ENCODE measurements at places on chromosomes 3 and 15. TPM values are rescaled to one million over a fixed set of nuclear protein-coding genes. Genes with fewer than 3 reads are reported as not detected.

GRCh38 chr15:26954403-26954802, 16.6 kb upstream of the GABRG3 start:
- no peak overlapping the region for H3K27ac ChIP-seq
- H3K27me3 ChIP-seq, result no peaks in the 10 kb centered on the region
- no peaks in the 10 kb centered on the region for H3K4me1 ChIP-seq
- H3K4me3 ChIP-seq, result no peak overlapping the region
- H3K36me3 ChIP-seq, result no peaks in the 10 kb centered on the region

DNA sequence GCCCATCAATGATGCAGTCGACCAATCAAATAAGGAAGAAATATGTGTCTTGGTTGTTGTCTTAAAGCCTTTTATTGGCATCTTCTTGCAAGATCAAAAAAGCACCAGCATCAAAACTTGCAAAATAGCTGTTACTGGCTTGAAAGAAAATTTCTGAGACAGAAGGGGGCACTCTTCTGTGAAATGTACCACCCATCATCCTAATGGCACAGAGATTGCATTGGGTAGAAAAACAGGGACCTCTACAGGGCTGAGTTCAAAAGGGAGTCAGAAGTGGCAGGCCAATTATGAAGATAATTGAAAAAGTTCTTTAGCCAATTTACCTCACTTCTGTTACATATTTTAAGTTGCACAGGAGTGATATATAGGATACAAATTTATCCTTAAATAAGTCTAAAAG, 122.3 kb upstream of the GPR149 start:
- no peak for DNase-seq
- no peak overlapping the region for H3K27ac ChIP-seq
- H3K4me3 ChIP-seq, result no peak overlapping the region
- no peaks in the 10 kb centered on the region for H3K4me1 ChIP-seq
- no peaks in the 10 kb centered on the region for H3K27me3 ChIP-seq
- no peaks in the 10 kb centered on the region for H3K36me3 ChIP-seq

GRCh38 chr3:15556512-15556911, 35.0 kb upstream of the COLQ start:
- H3K27me3 ChIP-seq, result no peaks in the 10 kb centered on the region
- peaks cover 5% of the 10 kb centered on the region for H3K36me3 ChIP-seq
- no peak overlapping the region for H3K27ac ChIP-seq
- no peaks in the 10 kb centered on the region for H3K4me1 ChIP-seq
- H3K4me3 ChIP-seq, result no peak overlapping the region
- DNase-seq, result no peak

GRCh38 chr3:65706776-65707568, 331.7 kb downstream of the MAGI1 start:
- H3K4me3 ChIP-seq, result no peak overlapping the region
- DNase-seq, result no peak
- no peaks in the 10 kb centered on the region for H3K27me3 ChIP-seq
- H3K36me3 ChIP-seq, result no peaks in the 10 kb centered on the region

GRCh38 chr3:62607287-62608029, 234.1 kb upstream of the FEZF2 start:
- H3K4me3 ChIP-seq, result no peak overlapping the region
- H3K36me3 ChIP-seq, result no peaks in the 10 kb centered on the region
- no peak overlapping the region for H3K27ac ChIP-seq
- H3K4me1 ChIP-seq, result no peaks in the 10 kb centered on the region

- no peak overlapping the region for H3K27ac ChIP-seq
- H3K36me3 ChIP-seq, result no peaks in the 10 kb centered on the region
- no peaks in the 10 kb centered on the region for H3K27me3 ChIP-seq
These were observed 16.7 kb upstream of the WNT7A start for GRCh38 chr3:13896473-13897154.

DNA sequence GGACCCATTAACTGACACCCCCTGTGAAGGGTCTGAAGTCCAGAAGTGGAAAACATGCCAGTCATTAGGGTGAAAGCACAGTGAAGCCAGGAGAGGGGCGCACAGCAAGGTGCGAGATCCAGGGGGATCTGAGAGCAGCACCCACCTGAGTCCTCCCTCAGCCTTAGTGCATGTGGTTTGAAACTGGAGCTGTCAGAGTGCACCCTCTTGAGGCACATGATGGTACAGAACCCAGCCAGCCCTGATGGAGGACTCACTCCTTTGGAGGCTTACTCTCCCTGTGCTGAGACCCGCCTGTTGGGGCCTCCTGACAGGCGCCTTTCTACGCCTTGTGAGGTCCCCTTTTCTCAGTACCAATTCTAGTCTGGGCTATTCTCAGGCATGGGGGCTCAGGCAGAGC, 77.8 kb downstream of the IL20RB start:
- H3K27me3 ChIP-seq, result peaks cover 8% of the 10 kb centered on the region
- H3K4me1 ChIP-seq, result peaks cover 6% of the 10 kb centered on the region
- H3K4me3 ChIP-seq, result no peak overlapping the region
- H3K27ac ChIP-seq, result no peak overlapping the region
- no peaks in the 10 kb centered on the region for H3K36me3 ChIP-seq

DNA sequence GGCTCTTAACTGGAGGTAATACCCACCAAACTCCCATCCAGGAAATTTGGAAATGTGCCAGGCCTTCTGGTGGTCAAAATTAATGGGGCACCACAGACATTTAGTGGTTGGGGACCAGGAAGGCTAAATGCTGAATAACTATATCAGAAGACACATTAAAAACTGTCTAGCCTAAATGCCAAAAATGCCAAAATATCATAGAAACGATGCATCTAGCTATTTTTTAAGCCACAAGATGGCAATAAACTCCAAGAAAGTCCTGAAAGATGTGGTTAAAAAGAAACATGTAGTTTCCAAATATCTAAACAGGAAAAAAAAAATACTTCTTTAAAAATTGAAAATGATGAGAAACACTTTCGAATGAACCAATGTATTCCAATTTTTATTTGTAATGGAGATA, 19.9 kb downstream of the CCDC14 start:
- H3K27me3 ChIP-seq, result no peaks in the 10 kb centered on the region
- H3K36me3 ChIP-seq, result peaks cover 30% of the 10 kb centered on the region
- no peak for DNase-seq
- no peak overlapping the region for H3K27ac ChIP-seq
- no peaks in the 10 kb centered on the region for H3K4me1 ChIP-seq

GRCh38 chr3:8931342-8931741, 31.9 kb downstream of the RAD18 start:
- H3K27ac ChIP-seq, result 0 out of 2 replicates have a peak overlapping the region, but pooled peaks have one; percentile 5
- H3K36me3 ChIP-seq, result no peaks in the 10 kb centered on the region
- no peaks in the 10 kb centered on the region for H3K27me3 ChIP-seq
- H3K4me3 ChIP-seq, result no peak overlapping the region
- H3K4me1 ChIP-seq, result peaks cover 9% of the 10 kb centered on the region

GRCh38 chr3:156382458-156383346, 172.2 kb downstream of the SSR3 start:
- DNase-seq, result peak; percentile 17
- peaks cover 27% of the 10 kb centered on the region for H3K27me3 ChIP-seq
- no peaks in the 10 kb centered on the region for H3K36me3 ChIP-seq
- no peak overlapping the region for H3K4me3 ChIP-seq
- no peaks in the 10 kb centered on the region for H3K4me1 ChIP-seq
- H3K27ac ChIP-seq, result no peak overlapping the region

DNA sequence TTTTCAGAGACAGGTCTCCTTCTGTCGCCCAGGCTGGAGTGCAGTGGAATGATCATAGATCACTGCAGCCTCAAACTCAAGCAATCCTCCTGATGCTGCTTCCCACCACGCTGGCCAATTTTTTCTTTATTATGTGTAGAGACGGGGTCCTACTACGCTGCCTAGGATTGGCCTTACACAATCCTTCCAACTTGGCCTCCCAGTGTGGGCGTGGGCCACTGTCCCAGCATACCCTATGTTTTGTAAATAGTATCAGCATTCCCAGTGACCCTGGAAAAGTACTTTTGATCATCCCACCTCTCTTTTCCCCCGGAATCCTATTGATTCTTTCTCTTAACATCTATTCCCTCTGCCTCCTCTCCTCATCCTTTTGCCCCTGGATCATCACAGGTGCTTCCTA, 36.9 kb downstream of the SLC28A2 start:
- H3K27ac ChIP-seq, result no peak overlapping the region
- H3K36me3 ChIP-seq, result no peaks in the 10 kb centered on the region
- no peak for DNase-seq
- peaks cover 2% of the 10 kb centered on the region for H3K27me3 ChIP-seq
- H3K4me1 ChIP-seq, result no peaks in the 10 kb centered on the region

DNA sequence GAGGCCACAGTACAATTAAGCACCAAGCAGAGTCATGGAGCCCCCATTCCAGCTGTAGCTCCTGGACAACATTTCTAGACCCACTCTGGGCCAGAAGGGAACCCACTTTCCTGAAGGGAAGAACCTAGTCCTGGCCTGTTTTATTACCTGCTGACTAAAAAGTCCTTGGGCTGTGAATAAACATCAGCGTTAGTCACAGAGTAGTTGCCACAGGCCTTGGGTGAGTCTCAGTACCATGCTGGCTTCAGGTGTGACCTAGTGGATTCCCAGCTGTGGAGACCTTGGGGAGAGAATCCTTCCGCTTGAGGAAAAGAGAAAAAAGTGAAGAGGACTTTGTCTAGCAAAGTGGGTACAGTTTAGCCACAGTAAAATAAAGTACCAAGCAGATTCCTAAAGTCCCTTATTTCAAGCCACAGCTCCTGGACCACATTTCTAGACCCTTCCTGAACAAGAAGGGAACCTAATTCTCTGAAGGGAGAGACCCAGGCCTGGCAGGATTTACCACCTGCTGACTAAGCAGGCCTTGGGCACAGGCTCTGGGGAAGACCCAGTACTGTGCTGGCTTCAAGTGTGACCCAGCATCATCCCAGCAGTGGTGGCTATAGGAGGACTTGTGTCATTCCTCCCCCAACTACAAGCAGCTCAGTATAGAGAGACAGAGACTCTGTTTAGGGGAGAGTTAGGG, 118.3 kb upstream of the KCNH8 start:
- H3K36me3 ChIP-seq, result no peaks in the 10 kb centered on the region
- no peak overlapping the region for H3K27ac ChIP-seq
- H3K4me3 ChIP-seq, result no peak overlapping the region
- no peaks in the 10 kb centered on the region for H3K4me1 ChIP-seq
- H3K27me3 ChIP-seq, result no peaks in the 10 kb centered on the region
- no peak for DNase-seq

DNA sequence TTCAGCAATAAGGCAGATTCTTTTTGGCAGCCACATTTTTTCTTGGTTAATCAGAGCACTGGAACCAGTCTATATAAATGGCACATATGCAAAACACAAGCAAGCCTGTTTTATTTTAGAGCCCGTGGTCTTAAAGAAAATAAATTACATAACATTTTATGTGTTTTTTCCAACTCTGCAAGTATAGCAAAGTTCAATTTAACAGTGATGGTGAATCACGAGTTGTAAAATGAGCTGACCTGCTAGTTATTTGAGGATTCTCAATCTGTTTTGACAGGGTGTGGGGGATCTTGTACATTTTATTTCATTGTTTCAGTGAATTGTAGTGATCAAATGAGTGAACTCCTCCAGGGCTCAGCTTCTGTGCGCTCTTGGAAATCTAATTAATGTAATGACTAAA, 2.7 kb downstream of the ARHGEF26 start:
- H3K4me3 ChIP-seq, result no peak overlapping the region
- H3K36me3 ChIP-seq, result no peaks in the 10 kb centered on the region
- H3K27ac ChIP-seq, result no peak overlapping the region
- DNase-seq, result no peak
- peaks cover 20% of the 10 kb centered on the region for H3K27me3 ChIP-seq

The ACKR2 gene
- total RNA-seq, result not detected

The GHSR gene
- total RNA-seq, result not detected

The NPAP1 gene
- not detected for total RNA-seq

The PFN2 gene
- 220 TPM for total RNA-seq

The PCNP gene
- 165 TPM for total RNA-seq

All from Panc1 (cell line).